Liver (tissue), 10 donors: ENCODE measurements at places on chromosomes 3 and 15. TPM values are rescaled to one million over a fixed set of nuclear protein-coding genes. Genes with fewer than 3 reads are reported as not detected.
A peak's percentile ranks its signal among the peaks of the same experiment; 100 is the strongest.

Gene CCR5
- 0.75 TPM for total RNA-seq

Gene SLC7A14
- total RNA-seq, result not detected

Gene ARHGEF26
- total RNA-seq, result 27.9 TPM

Gene SMCO1
- total RNA-seq, result not detected

Gene MORF4L1
- total RNA-seq, result 134 TPM

Gene WDR93
- 0.08 TPM for total RNA-seq

GRCh38 chr3:81437683-81438082, 323.8 kb downstream of the GBE1 start:
- DNase-seq, result no peak
- H3K4me3 ChIP-seq, result no peak overlapping the region
- no peaks in the 10 kb centered on the region for H3K27me3 ChIP-seq

GRCh38 chr15:67914537-67915460, 75.0 kb upstream of the RNU6-1 start:
- peaks cover 42% of the 10 kb centered on the region for H3K4me1 ChIP-seq
- no peaks in the 10 kb centered on the region for H3K36me3 ChIP-seq
- no peaks in the 10 kb centered on the region for H3K27me3 ChIP-seq

GRCh38 chr3:9508781-9509180, 44.8 kb downstream of the LHFPL4 start:
- H3K4me1 ChIP-seq, result no peaks in the 10 kb centered on the region
- H3K36me3 ChIP-seq, result no peaks in the 10 kb centered on the region
- no peak for DNase-seq
- peaks cover 5% of the 10 kb centered on the region for H3K27me3 ChIP-seq

DNA sequence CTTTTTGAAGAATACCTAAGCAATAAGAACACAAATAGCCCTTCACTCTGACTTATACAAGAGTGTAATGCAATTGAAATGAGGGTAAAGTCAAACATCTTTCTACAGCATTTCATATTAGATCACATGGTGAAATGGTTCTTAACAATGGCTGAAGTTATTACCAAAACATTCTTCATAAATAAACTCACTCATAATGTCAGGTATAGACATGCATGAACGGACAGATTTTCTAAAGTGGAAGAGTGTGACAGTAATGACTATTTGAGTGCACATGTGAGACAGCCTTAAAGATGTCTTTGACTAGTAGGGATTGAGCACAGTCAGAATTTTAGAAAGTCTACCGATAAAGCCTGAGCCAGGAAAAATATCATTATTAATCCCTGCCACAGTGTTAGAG, 471.0 kb downstream of the ZPLD1 start:
- no peaks in the 10 kb centered on the region for H3K36me3 ChIP-seq
- no peak overlapping the region for H3K4me3 ChIP-seq
- H3K27ac ChIP-seq, result no peak overlapping the region

GRCh38 chr3:177035676-177036075, 161.6 kb downstream of the TBL1XR1 start:
- no peak overlapping the region for H3K4me3 ChIP-seq
- H3K36me3 ChIP-seq, result peaks cover 21% of the 10 kb centered on the region
- DNase-seq, result no peak

DNA sequence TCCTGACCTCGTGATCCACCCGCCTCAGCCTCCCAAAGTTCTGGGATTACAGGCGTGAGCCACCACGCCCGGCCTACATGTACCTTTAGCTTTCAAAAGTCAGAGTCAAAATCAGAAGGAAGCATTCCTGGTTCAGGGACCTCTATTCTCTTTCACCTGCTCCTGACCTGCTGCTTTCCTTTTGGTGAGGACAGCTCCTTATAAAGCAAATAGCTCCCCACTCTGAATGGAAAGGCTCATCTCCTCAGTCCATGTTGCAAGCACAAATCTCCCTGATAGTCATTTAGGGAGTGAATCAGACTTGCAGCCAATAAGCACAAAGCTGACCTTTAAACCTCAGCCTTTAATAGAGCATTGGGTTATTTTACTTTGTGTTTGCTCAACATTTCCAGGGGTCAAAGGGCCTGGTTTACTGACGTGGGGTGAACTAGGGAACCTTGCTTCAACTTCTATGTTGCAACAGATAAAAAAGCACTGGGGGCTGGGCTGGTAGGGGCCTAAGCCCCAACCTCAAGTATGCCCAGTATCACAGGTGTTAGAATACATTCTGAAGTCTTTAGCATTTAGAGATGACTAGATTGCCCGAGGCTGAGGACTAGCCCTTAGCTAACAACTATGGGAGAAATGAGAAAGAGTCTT, 43.1 kb downstream of the THRB start:
- H3K27ac ChIP-seq, result peak overlapping the region; percentile 89
- H3K4me3 ChIP-seq, result peak overlapping the region; percentile 41
- peak; percentile 52 for DNase-seq
- H3K36me3 ChIP-seq, result no peaks in the 10 kb centered on the region
- H3K27me3 ChIP-seq, result no peaks in the 10 kb centered on the region
- peaks cover 12% of the 10 kb centered on the region for H3K4me1 ChIP-seq

DNA sequence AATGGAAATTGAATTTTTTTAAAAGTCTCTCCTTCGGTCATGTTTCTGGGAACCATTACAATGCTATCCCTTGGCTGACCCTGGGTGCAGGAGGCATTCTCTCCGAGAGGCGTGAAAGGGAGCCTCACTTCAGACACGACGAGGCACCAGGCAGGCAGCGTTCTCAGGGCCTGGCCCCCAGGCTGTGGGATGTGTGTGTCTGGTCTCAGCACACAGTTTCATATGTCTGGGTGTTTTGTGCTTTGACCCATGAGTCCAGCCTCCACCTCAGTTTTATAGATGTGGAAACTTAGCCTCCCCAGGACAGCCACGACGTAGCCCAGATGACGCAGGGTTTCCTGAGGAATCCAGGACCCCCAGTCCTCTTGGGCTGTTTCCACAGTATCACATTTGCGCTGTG, 34.0 kb downstream of the FGD5 start:
- H3K4me3 ChIP-seq, result no peak overlapping the region
- no peaks in the 10 kb centered on the region for H3K36me3 ChIP-seq
- H3K4me1 ChIP-seq, result no peaks in the 10 kb centered on the region
- DNase-seq, result no peak

DNA sequence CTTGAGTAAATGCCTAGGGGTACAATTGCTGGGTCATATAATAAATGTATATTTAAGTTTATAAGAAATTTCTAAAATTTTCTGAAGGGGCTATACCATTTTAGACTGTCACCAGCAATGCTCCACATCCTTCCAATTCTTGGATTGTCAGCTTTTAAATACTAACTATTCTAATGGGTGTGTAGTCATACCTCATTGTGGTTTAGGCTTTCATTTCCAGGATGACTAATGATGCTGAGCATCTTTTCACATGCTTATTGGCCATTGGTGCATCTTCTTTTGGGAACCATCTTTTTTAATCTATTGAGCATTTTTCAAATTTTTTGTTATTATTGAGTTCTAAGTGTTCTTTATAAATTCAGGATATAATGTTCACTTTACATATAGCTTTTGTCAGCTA, 52.5 kb upstream of the CORO2B start:
- H3K27ac ChIP-seq, result no peak overlapping the region
- H3K36me3 ChIP-seq, result no peaks in the 10 kb centered on the region
- H3K27me3 ChIP-seq, result no peaks in the 10 kb centered on the region
- DNase-seq, result no peak
- H3K4me3 ChIP-seq, result no peak overlapping the region

DNA sequence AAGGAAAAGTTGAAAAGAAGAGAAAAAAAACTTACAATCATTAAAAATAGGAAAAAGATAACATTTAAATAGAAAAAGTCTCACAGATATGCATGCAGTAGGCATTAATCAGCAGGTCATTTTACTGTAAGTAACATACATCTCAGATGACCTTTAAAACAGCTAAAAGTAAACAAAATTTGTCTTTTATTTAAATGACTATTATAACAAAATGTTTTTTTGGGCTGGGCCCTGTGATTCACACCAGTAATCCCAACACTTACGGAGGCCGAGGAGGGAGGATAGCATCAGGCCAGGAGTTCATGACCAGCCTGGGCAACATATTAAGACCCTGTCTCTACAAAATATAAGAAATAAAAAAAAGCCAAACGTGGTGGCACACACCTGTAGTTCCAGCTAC, 14.7 kb downstream of the IQGAP1 start:
- H3K27ac ChIP-seq, result no peak overlapping the region
- peaks cover 4% of the 10 kb centered on the region for H3K4me1 ChIP-seq
- DNase-seq, result no peak

- no peaks in the 10 kb centered on the region for H3K4me1 ChIP-seq
- H3K4me3 ChIP-seq, result no peak overlapping the region
- no peaks in the 10 kb centered on the region for H3K36me3 ChIP-seq
- H3K27me3 ChIP-seq, result no peaks in the 10 kb centered on the region
- H3K27ac ChIP-seq, result no peak overlapping the region
- no peak for DNase-seq
Measured at GRCh38 chr3:56835650-56836227, 34.0 kb upstream of the ARHGEF3 start.

DNA sequence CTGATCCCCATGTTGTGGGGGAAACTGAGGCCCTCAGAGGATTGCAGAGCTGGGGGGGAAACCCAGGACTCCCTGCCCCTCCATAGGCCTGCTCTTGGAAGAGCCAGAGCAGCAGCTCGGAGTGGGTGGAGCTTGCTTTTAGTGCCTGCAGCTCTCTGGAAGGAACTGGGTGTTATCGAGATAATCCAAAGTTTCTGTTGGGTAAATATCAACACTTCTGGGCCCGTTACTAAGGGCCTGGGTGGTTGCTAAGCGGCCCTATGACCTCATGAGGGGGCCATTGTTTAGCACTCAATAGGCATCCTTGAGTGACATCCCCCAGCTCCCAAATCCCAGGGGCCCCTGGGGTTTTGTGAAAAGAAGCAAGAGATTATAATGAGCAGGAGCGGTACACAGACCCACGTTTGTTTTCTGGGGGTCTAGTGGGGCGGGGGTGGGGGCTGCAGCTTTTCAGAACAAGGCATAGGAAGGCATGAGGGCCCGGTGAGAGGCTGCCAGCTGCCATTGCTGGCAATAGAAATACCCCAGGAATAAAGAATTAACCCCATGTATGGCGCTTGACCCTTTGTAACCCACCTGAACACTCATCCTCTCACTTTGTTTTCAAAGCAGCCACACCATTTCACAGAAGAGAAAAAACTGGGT, 48.3 kb upstream of the ATP2B2 start:
- no peak overlapping the region for H3K27ac ChIP-seq
- H3K4me1 ChIP-seq, result no peaks in the 10 kb centered on the region
- no peak overlapping the region for H3K4me3 ChIP-seq
- no peaks in the 10 kb centered on the region for H3K36me3 ChIP-seq
- H3K27me3 ChIP-seq, result no peaks in the 10 kb centered on the region

GRCh38 chr3:127536830-127537812, 53.4 kb downstream of the TPRA1 start:
- H3K4me3 ChIP-seq, result no peak overlapping the region
- no peak for DNase-seq
- H3K27me3 ChIP-seq, result no peaks in the 10 kb centered on the region
- H3K27ac ChIP-seq, result no peak overlapping the region
- peaks cover 12% of the 10 kb centered on the region for H3K4me1 ChIP-seq

GRCh38 chr15:48866141-48866563, 11.8 kb upstream of the EID1 start:
- H3K4me1 ChIP-seq, result no peaks in the 10 kb centered on the region
- no peak overlapping the region for H3K4me3 ChIP-seq
- H3K27me3 ChIP-seq, result no peaks in the 10 kb centered on the region
- DNase-seq, result no peak
- H3K36me3 ChIP-seq, result no peaks in the 10 kb centered on the region
- H3K27ac ChIP-seq, result no peak overlapping the region

DNA sequence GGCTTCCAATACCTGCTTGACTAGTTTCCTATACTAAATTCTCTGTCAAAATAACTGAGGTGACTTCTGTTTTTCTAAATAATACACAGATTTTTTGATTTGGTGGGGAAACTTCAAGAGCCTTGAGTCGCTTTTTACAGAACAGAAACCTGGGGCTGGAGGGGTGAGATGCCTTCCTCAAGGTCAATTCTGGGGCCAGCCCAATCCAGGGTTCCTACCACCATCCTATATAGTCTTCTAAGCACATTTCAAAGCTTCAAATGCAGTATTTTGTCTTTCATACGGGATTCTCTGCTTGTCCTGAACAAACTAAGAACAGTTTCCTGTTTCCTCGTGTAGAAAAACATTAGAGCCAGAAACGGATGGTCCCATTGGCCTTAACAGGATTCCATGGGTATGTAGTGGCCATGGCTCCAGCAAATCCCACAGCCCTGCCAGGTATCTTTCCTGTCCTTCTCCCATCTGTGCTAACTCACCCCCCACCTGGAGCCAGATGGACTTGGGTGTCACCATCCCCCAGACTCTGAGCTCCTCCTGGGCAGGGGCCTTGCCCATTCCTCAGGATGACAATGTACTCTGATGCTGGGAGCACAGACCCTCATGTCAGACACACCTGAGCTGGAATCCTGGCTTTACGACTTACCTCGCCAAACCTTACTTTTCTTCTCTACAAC, 146.9 kb downstream of the KLF13 start:
- no peak overlapping the region for H3K4me3 ChIP-seq
- H3K36me3 ChIP-seq, result no peaks in the 10 kb centered on the region
- H3K4me1 ChIP-seq, result no peaks in the 10 kb centered on the region
